ENCODE measurements at places on chromosomes 1 and 21.

DNA sequence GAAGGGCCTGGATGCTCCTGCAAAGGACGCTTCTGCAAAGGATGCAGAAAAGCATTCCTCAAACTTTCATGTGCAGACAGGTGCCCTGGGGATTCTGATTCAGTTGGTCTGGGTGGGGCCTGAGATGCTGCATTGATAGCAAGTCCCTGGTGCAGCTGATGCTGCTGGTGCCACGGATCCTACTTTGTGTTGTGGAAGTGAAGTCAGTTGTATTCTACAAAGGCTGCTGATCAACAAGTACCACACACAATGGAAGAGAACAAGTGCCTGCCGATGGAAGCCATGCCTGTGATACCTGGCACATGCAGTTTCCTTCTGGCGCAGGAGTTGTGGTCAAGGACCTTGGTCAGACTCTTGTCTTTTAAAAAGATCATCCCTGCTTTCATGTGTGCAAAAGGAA is 478.8 kb downstream of the CAMTA1 start:
- DNase-seq = no peak

- peak; percentile 32 for DNase-seq
Observed at GRCh38 chr1:22223176-22223575, 80.3 kb upstream of the WNT4 start.

DNA sequence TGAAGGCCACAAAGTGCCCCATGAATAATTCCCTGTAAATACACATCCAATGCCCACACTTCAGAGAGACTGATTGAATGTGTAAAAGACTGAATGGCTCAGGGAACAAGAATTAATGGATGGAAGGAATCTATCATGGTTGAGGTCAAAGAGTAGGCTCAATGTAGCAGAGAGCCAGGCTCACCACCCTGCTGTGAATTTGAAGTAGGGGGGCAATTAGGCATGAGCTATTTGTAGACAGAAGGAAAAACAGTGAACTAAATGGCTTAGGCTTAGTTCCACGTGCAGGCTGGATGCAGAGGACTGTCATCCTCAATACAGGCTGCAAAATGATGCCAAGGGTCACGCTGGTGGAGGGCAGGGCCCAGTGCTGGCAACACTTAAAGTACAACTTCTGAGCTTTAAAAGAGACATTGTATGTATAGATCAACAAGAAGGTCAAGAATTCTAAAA is 22.9 kb upstream of the IGSF3 start:
- DNase-seq = no peak

DNA sequence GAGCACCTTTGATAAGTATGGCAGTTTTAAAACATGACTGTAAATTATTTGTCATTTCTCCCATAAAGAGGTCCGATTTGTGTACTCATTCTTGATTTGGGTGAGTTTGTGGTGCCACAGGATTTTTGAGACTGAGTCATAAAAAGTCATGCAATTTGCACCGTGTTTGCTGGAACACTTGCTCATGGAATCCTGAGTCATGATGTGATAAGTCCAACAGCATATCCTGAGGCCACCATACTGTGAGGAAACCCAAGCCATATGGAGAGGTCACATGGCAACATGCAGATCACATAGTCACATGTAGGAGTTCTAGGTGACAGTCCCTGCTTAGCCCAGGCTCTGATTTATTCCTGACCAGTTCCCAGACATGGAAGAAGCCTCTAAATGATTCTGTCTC is 40.8 kb upstream of the PRRX1 start:
- no peak for DNase-seq
